Thoracic aorta (tissue), 2 donors: ENCODE measurements at places on chromosomes 1 and 21.
A peak's percentile ranks its signal among the peaks of the same experiment; 100 is the strongest.

GRCh38 chr1:14625572-14625971 lies 27.1 kb downstream of the KAZN start:
- no peaks in the 10 kb centered on the region for H3K4me1 ChIP-seq
- no peak overlapping the region for H3K4me3 ChIP-seq
- DNase-seq, result no peak
- no peak overlapping the region for H3K27ac ChIP-seq
- H3K36me3 ChIP-seq, result no peaks in the 10 kb centered on the region

- no peak overlapping the region for H3K27ac ChIP-seq
- H3K4me1 ChIP-seq, result peaks cover 13% of the 10 kb centered on the region
- H3K27me3 ChIP-seq, result no peaks in the 10 kb centered on the region
- no peak overlapping the region for H3K4me3 ChIP-seq
- H3K36me3 ChIP-seq, result no peaks in the 10 kb centered on the region
Measured at GRCh38 chr1:168621356-168621755, 45.0 kb downstream of the XCL1 start.

DNA sequence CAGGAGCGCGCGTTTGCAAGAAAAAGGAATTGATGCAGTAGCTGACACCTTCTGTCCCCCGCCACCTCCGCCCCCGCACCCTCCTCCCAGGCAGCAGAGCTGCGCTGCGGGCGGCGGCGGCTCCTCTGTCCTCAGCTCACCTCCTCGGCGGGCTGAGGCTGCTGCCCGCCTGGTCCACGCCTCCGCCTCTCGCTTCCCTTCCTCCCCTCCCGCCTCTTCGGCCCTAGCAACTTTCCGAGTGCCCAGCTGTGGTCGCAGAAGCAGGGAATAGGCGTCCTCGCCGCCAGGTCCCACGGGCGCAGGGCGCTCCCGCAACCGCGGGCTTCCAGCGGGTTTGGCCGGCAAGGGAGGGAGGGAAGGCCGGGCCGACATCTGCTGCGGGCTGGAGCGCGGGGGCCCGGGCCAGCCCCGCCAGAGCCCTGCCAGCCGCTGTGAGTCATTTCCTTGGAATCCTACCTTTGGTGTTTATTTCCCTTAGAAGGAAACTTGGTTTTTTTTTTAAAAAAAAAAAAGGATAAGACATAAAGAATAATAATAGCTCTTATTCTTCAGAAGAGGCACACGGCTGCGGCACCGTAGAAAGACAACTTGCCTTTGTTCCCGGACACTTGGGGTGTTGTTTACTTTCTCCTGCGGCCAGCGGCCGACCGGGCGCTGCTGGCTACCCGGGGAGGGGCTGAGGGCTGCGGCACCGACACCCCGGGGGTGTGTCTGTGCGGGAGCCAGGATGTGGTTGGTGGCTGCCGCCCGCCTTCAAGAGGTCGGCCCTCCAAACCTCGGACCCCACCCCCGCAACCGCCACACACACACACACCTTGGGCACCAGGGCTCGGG lies 1.1 kb downstream of the SERTAD4 start:
- no peaks in the 10 kb centered on the region for H3K27me3 ChIP-seq
- H3K36me3 ChIP-seq, result no peaks in the 10 kb centered on the region
- H3K27ac ChIP-seq, result peak overlapping the region; percentile 92
- H3K4me3 ChIP-seq, result peak overlapping the region; percentile 90
- H3K4me1 ChIP-seq, result peaks cover 26% of the 10 kb centered on the region
- DNase-seq, result no peak

DNA sequence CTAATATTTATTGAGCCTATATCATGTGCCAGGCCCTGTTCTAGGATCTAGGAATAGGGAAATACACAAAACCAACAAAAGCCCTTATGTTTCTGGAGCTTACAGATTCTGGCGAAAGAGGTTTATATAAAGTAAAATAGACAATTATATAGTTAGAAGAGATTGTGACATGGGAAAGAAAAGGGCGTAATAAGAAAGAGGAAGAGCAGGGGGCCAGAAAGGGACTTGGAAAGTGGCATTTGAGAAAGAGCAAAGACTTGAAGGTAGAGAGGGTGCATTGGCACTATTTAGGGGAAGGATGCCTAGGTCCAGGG lies 322.5 kb upstream of the FAM78B start:
- DNase-seq, result no peak
- no peaks in the 10 kb centered on the region for H3K36me3 ChIP-seq
- H3K27me3 ChIP-seq, result no peaks in the 10 kb centered on the region

GRCh38 chr1:65103807-65104206 lies 44.2 kb upstream of the AK4 start:
- no peaks in the 10 kb centered on the region for H3K36me3 ChIP-seq
- DNase-seq, result no peak
- H3K4me1 ChIP-seq, result no peaks in the 10 kb centered on the region
- H3K27ac ChIP-seq, result no peak overlapping the region
- no peaks in the 10 kb centered on the region for H3K27me3 ChIP-seq

- H3K36me3 ChIP-seq, result no peaks in the 10 kb centered on the region
- no peak for DNase-seq
Measured at GRCh38 chr1:3695326-3696217, 43.3 kb downstream of the TP73 start.

GRCh38 chr1:91853397-91853796 lies 32.6 kb downstream of the TGFBR3 start:
- no peak overlapping the region for H3K27ac ChIP-seq
- H3K36me3 ChIP-seq, result no peaks in the 10 kb centered on the region
- no peak overlapping the region for H3K4me3 ChIP-seq
- no peaks in the 10 kb centered on the region for H3K27me3 ChIP-seq
- peaks cover 20% of the 10 kb centered on the region for H3K4me1 ChIP-seq

DNA sequence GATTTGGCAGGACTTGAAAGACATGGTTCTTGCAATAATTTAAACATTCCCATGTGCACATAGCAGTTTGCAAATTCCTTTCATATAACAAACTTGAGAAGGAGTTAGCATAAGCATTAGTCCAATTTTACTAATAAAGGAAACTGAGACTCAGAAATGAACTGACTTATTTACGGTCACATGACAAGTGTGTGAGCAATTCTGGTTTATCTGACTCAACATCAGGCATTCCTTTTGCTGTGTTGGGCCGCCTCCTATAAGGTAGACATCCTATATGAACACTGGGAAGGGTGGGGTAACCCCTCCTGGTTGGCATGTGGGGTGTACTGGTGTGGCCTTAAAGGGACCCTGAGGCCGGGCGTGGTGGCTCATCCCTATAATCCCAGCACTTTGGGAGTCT lies 8.5 kb upstream of the CPT2 start:
- no peak overlapping the region for H3K27ac ChIP-seq
- no peaks in the 10 kb centered on the region for H3K4me1 ChIP-seq
- no peaks in the 10 kb centered on the region for H3K27me3 ChIP-seq
- H3K4me3 ChIP-seq, result no peak overlapping the region

DNA sequence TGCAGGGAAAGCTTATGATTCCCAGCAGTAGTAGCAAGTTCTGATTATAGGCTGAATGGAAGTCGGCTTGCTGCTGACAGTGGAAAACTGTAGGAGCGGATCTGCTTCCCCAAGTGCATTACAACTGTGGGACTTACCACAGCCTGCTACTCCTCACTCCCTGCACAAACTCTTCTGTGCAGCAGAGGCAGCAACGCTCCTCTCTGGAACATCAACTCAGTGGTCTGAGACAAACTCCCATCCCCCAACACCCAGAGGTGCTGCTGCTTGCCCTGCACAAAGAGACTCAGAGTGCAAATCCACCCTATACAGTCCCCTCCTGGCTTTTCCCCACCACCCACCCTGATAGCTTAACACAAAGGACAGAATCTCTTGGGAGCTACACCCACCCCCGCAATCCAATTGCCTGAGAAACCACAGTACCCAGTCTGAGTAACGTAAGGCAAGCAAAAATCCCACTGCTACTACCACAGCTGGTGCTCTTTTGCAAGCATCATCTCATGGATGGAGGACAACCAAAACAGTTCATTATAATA lies 1455.2 kb downstream of the AMY1C start:
- DNase-seq, result no peak
- no peak overlapping the region for H3K4me3 ChIP-seq
- no peak overlapping the region for H3K27ac ChIP-seq
- no peaks in the 10 kb centered on the region for H3K36me3 ChIP-seq
- H3K4me1 ChIP-seq, result no peaks in the 10 kb centered on the region
